Natural killer cell (primary cell): ENCODE measurements at places on chromosomes 7 and 10.
A peak's percentile ranks its signal among the peaks of the same experiment; 100 is the strongest.

DNA sequence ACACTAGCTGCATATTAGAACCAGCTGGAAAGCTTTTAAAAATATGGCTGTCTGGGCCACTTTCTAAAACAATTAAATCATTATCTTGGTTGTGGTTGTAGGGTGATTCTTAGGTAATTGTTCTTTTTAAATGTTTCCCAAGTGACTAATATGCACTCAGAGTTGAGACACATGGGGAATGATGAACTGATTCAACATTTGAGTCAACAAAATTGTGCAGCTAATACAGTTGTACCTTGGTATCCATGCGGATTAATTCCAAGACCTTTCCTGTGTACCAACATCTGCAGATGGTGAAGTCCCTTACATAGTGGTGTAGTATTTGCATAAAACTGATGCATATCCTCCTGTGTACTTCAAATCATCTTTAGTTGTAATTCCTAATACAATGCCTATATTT, 242.2 kb downstream of the ATRNL1 start:
- DNase-seq, result no peak

GRCh38 chr10:61733358-61733940, 70.7 kb downstream of the CABCOCO1 start:
- peak; percentile 40 for DNase-seq

DNA sequence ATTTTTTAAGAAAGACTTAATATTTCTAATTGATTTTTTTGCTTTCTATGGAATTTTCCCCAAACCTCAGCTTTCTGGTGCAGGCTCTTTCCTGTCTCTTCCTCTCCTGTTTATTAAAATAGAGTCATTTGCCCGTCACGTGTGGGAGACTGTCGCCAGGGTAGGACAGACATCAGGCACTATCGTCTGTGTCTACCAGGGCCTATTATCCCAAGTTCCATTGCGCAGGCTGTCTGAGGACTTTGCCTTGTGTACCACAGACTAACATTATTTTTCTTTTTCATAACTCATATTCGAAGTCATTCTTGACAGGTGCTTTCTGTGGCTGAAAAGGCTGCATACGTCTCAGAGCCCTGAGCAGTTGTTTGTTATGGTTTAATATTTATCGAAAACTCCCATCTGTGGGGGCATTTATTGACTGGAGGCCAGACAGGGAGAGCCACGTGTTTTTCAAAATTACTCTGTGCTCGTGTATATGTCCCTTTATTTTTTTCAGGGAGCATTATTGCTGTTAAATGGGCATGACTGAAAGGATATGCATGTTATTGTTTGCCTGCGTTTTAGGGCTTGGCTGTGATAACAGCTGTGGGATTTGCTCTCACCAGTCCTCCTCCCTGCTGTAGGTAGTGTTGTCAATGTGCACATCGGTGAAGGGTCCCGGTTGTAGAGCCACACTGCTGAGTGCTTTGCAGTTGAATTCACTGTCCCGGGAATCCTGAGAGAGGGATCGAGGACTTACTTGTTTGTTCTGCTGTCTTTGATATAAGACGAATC, 89.8 kb downstream of the CAMK1D start:
- DNase-seq, result no peak

DNA sequence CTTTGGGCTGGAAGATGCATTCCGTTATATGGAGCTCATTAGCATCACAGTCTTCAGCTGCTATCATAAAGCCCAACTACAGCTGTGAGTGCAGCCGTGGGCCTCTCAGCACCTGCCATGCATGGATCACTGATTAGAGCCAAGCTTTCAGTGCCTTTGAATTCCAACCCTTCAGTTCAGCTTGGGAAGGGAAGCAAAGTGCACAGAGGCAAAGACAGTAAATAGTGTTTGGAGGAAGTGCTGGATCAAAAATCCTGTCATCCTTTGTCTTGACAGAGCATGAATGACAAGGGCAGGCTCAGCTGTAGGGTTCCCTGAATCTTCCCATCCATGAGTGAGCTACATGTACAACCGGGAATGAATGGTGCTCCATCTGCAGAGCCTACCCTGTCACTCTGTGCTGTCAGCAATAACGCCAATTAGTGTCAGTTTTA, 153.7 kb downstream of the DNAJB9 start:
- DNase-seq, result no peak

DNA sequence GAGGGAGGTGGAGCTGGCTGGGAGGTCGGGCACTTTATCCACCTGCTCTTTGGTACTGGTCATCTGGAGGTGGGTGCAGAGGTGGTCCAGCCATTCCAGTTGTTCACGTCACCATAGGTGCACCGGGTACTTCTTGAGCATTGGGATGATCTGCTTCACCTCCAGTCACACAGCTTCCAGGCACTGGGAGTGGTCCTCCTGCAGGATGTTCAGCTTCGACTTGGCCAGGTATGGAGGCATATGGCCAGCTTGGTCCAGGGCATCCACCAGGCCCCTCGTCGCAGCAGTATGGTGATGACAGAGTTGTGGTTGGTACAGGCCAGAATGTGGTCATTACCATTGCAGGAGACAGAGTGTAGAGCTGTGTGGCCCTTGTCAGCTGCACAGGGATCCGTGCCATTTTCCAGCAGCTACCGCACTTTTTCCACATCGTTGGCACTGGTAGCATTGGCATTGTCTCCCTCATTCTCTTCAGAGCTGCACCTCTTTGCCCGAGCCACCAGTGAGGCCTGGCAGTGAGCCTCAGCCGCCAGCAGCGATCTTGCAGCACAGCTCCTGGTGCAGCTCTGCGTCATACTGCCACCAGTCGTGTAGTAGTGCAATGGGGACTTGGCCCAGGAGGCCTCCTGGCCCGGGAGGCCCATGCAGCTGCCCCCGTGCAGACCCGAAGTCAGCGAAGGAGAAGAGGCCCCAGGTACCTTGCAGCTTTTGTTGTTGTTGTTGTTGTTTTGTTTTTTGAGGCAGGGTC, 150.9 kb downstream of the ZNF22 start:
- no peak for DNase-seq

- no peak for DNase-seq
Measured at GRCh38 chr10:64209561-64209960, 688.4 kb downstream of the REEP3 start.

DNA sequence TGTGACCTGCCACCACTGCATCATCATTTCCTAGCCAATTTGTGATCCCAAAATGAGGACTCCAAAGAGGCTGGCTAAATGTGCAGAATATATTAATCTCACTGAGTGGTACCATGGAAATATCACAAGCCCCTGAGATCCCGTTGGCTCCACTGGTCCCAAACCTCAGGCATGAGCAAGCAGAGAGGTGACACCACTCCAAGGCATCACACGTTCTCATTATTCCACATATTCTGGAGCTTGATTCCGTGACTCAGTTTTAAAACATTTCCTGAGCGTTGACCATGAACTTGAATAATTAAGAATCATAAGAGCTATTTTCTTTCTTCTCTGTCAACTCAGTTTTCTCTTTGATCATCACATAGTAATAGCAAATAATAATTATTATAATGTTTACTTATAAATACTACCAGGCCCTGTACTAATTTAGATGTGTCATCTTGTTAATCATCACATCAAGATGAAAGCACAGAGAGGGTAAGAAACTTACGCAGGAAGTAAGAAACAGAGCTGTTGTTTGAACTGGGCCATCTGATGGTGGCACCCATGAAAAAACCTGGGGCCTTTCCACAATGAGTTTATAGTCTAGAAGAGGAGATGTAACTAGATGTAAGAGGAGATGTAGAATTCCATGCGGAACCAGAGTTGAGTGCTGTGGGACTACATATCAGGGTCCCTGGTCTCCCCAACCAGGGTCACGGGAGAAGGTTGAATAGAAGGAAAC, 3.5 kb downstream of the APBB1IP start:
- no peak for DNase-seq

GRCh38 chr7:104961821-104962220, 52.2 kb upstream of the KMT2E start:
- no peak for DNase-seq

- no peak for DNase-seq
Measured at GRCh38 chr10:69835875-69836730, 34.4 kb downstream of the COL13A1 start.

GRCh38 chr10:123325663-123326190, 171.5 kb downstream of the BUB3 start:
- DNase-seq, result no peak

- DNase-seq, result no peak
Measured at GRCh38 chr10:102859911-102860310, 5.9 kb downstream of the BORCS7 start.
